ENCODE measurements at places on chromosomes 7 and 10. TPM values are rescaled to one million over a fixed set of nuclear protein-coding genes. Genes with fewer than 3 reads are reported as not detected.

PNLIP gene
- total RNA-seq, result not detected

SEMA3D gene
- total RNA-seq, result not detected

FBXO24 gene
- 1.3 TPM for total RNA-seq

UMAD1 gene
- 13.8 TPM for total RNA-seq

LMOD2 gene
- not detected for total RNA-seq

SYT15B gene
- total RNA-seq, result 0.06 TPM

ARHGEF35 gene
- 1.6 TPM for total RNA-seq

MARVELD1 gene
- total RNA-seq, result 1.8 TPM

KNDC1 gene
- 0.35 TPM for total RNA-seq

LRRC18 gene
- total RNA-seq, result not detected

UNCX gene
- not detected for total RNA-seq

SPDYE16 gene
- 0.54 TPM for total RNA-seq

LRRC17 gene
- total RNA-seq, result 0.36 TPM

HOXA11 gene
- total RNA-seq, result not detected

PRSS1 gene
- total RNA-seq, result 23.7 TPM

IKZF1 gene
- 457 TPM for total RNA-seq

DENND2A gene
- total RNA-seq, result not detected

JAKMIP3 gene
- total RNA-seq, result 0.98 TPM

SYT15 gene
- 1.3 TPM for total RNA-seq

IQUB gene
- not detected for total RNA-seq

TCERG1L gene
- 0.23 TPM for total RNA-seq

NME8 gene
- total RNA-seq, result not detected

AKAP9 gene
- 63.3 TPM for total RNA-seq

NOS3 gene
- total RNA-seq, result 4.9 TPM

LOXL4 gene
- total RNA-seq, result not detected

ENO4 gene
- total RNA-seq, result not detected

FKBP6 gene
- total RNA-seq, result not detected

VWDE gene
- 5.0 TPM for total RNA-seq

HECW1 gene
- not detected for total RNA-seq

TMEM273 gene
- total RNA-seq, result 22.9 TPM

HOXA3 gene
- 1.4 TPM for total RNA-seq

STEAP4 gene
- total RNA-seq, result not detected

UNC5B gene
- total RNA-seq, result 0.13 TPM

CRTAC1 gene
- total RNA-seq, result not detected

ASZ1 gene
- total RNA-seq, result not detected

ELN gene
- 0.44 TPM for total RNA-seq
